ENCODE measurements at places on chromosomes 16 and 17.

- no peak for DNase-seq
These were observed 90.7 kb downstream of the VMP1 start for GRCh38 chr17:59798111-59798510.

DNA sequence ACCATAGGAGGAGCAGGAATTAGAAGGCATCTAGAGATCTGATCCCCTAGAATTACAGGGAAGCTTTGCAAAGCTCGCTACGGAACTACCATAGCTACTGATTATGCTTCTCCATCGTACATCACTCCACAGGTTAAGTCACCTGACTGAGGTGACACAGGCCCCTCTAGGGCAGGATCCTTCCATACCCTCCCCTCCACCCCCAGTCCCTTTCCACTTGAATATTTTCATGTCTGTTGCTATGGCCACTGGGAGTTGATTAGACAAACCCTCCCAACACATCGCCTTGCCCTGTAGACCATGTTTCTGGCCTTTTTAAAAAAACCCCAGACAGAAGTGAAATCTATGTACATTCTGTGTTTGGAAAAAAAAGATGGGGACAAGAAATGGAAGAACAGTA is 287.1 kb downstream of the SOX9 start:
- no peak for DNase-seq

DNA sequence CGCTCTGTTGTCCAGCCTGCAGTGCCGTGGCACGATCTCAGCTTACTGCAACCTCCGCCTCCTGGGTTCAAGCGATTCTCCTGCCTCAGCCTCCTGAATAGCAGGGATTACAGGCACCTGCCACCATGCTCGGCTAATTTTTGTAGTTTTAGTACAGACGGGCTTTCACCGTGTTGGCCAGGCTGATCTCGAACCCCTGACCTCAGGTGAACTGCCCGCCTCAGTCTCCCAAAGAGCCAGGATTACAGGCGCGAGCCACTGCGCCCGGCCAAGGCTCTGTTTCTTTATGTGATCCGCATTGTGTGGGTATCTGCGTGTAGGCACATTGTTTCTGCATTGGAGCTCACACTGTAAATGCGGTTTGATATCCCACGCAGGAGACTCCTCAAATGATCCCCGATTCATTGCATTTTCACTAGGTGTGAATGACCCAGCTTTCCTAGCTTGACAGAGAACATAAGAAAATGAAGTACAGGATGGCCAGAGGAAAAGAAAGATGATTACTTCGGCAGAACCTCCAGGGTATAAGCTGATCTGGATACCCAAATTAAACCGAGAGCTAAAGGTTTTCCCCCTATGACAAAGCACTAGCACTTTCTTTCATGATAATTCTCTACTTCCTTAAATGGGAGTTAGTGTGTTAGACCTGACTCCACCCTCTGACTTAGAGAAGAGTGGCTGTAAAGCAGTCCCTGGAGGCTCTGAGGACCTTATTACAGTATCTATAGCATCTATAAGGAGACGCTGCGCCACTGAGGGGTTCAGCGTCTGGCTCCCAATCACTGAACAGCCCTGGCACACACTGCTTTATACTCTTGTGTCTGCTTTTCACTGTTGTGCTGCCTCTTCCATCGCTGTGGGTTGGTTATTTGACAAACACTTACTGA is 17.3 kb downstream of the COTL1 start:
- no peak for DNase-seq

DNA sequence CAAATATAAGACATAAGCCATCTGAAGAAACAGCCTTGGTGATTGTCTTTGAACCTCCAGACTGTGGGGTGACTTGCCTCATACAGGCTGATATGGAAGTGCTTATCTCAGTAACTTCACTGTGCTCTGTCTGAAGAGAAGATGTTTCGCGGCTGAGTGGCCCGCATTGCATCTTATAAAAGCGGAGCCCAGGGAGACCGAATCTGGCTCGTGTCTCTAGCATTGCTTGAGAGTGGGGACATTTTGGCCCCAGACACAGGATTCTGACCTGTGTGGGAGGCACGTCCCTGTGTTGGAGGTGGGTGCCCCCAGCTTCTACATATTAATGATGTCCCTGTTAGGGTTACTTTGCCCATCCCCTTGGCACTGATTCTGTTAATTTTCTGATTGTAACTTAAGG is 66.4 kb downstream of the METRNL start:
- DNase-seq, result no peak

DNA sequence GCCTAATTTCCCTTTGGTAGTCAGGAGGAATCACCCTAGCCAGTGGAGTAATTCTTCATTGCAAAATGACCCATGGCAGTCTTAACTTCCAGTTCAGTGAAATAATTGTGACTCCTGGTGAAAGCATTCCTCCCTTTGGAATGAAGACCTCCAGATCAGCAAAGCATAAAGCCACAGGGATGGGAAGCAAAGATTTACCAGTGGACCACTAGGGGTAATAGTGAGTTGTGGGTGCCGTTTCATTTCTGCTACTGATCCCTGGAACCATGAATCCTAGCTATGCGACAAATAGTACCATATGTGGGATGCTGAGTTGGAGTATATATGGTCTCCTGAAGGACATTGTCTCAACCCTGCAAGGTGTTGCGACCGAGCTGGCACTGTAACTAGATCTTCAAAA is 13.7 kb downstream of the DYNLL2 start:
- DNase-seq, result no peak

GRCh38 chr16:66223176-66223780 is 143.2 kb upstream of the CDH5 start:
- no peak for DNase-seq

GRCh38 chr17:13102477-13102876 is 84.7 kb upstream of the ELAC2 start:
- DNase-seq, result no peak

- DNase-seq, result no peak
These were observed 25.0 kb downstream of the FOXK2 start for GRCh38 chr17:82544431-82545070.

DNA sequence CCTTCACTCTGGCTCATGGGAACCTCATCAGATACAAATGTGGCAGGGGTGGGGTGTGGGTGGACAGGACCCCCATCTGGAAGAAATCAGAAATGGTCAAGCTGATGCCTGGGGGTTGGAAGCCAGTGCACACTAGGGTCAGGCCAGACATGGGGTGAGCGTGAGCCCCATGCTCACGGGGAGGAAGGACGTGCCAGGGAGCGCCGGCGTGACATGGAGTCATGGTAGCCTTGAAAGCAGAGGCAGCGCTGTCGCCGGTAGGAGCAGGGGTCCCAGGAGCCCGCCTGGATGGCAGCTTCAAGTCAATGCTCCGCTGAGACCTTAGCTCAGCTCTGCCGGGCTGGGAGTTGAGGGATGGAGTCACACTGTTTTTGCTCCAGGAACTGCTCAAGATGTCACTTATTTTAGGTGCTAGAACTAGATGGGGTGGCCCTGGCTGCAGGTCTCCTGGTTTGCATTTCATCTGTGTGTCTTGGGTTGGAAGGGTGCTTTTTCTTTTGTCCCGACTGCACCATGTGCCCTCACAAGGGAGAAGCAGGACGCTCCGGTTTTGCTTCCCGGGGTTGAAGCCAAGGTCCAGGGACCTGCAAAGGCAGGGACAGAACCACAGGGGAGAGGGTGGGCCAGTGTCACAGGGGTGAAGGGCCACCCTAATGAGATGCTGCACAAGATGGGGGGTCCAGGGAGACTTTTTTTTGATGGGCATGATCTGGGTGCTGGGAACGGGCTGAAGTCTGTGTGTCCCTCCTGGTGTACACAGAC is 51.4 kb downstream of the USP22 start:
- DNase-seq, result no peak

DNA sequence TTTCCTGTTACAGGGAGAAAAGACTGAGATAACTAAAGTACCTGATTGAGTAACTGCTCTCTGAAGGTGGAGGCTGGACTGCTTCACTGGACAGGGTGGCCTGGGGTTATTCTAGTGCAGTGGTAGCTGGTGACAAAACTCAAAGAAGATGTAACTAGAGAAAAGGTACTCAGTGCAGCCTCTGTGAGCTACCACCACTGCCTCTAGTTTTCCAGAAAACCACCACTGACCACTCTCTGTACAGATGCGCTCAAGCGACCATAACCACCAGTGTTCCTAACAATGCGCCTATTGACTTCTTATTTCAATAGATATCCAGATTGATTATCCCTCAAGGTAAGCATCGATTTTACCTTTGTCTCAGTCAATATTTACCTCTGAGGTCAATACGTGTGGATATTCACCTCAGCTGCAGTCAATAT is 492.2 kb downstream of the WWOX start:
- DNase-seq, result no peak

DNA sequence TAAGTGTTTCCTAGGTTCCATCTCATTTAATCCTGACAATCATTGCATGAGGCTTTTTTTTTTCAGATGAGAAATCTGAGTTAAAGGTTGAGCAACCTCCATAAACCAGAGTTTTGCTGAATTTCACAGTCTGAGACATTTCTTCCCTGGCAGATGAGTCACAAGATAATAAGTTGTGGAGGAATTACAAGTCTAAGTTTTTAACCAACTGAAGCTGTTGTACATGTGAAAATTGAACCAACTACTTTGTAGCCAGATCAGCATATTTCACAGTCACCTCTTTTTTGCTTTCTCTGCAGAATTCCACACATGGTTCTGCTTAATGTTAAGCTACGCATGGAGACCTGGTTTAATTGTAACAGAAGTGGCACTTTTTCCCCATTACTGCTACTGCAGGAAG is 765.6 kb downstream of the CDH11 start:
- DNase-seq, result no peak

DNA sequence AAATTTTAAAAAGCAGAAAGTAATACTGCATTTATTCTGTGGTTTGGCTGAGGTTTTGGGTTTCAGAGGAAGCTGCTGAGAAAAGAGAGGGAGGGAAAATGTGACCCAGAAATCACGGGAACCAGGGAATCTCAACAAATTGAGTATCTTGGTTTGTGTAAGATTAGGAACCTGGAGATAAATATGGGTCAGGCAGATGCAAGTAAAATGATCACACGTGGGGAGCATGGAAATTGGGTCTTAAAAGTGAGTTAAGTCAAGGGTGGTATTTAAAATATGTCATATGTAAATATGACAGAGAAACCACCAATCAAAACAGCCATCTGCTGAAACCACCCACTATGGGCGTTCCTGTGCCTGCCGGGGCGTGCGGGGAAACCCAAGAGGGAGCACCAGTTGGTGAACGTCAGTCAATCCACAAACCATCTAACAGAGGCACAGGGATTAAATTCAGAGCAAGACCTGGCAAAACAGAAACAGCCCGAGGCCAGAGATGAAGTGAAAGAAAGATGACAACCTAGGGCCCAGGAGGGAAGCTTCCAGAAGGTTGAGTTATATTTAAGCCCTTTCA is 33.4 kb downstream of the CDH13 start:
- DNase-seq, result no peak

DNA sequence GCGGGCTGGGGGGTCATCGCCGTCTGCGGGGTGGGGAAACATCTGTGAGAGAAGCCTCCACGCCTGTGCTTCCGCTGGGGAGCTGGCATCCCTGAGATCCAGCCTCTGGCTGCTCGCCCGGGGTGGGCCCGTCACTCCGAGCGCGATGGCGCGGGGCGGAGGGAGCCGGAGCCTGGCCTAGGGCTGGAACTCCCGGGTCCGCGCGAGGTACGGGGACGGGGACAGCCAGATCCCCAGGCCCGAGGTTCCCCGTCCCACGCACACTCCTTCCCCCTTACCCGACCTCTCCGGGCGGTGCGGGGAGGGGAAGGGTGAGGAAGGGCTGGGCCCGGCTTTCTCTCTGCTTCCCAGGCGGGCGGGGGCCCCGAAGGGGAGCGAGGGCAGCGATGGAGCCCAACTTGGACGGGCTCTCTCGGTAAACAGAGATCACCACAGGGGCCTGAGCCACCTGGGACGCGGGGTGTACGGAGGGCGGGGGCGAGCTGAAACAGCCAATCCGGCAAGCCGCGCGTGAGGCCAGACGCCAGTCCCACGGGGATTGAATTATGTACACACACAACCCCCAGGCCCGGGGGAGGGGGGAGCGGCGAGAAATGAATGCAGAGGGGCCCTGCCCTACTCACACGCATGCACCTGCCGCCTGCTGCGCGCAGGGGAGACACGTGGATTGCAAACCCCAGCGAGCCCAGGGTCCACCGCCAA is at the start of gene SLC16A11:
Gene SLC16A11 (minus strand): TSS at position 596 of the 702 bp plus-strand sequence. CDS start 579 bp downstream, at position 17.
- no peak for DNase-seq

DNA sequence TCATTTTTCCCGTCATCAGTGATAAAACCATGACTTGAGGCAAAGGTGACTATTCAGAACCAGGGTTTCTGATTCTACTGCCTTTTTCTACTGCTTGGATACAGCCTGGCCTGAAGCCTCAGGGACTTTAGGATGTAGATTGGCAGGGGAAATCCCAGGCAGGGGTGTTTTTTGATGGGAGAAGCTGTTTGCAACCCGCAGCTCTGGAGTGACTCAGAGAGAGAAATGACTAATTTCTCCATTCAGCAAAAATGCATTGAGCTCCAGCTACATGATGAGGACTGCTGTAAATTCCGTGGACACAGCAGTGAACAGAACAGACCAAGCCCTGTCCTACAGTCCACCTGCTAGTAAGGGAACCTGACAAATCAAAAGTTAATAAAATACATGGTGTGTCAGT is 560.6 kb downstream of the CDH13 start:
- DNase-seq, result no peak

DNA sequence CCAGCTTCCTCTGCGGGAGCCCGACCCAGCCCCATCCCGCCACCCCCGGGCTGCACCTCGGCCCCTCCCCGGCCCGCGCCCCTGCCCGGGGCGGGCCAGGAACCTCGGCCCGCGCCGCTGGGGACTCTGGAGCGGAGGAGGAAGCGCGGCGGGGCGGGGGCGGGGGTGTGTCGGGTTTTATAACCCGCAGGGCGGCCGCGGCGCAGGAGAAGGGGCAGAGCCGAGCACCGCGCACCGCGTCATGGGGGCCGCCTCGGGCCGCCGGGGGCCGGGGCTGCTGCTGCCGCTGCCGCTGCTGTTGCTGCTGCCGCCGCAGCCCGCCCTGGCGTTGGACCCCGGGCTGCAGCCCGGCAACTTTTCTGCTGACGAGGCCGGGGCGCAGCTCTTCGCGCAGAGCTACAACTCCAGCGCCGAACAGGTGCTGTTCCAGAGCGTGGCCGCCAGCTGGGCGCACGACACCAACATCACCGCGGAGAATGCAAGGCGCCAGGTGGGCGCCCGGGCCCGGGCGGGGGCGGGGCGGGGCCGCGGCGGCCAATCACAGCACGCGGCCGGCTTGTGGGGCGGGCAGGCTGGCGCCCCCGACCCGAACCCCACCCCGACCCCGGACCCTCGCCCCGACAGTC is at the start of gene ACE:
Gene ACE (plus strand): TSS at position 208 of the 626 bp plus-strand sequence. CDS start 34 bp downstream, at position 242.
- DNase-seq, result no peak

GRCh38 chr16:19488213-19488640 is 33.7 kb downstream of the GDE1 start:
- no peak for DNase-seq

- DNase-seq, result peak; percentile 5
These were observed 128.5 kb downstream of the PARN start for GRCh38 chr16:14501331-14502255.

All from NCI-H187 treated with DMSO at 0.1 percent for 48 hours (cell line).